ENCODE measurements at places on chromosomes 4 and X. TPM values are rescaled to one million over a fixed set of nuclear protein-coding genes. Genes with fewer than 3 reads are reported as not detected.

Gene ATP2B3
- polyA plus RNA-seq, result 0.14 TPM

Gene SLC16A2
- 32.2 TPM for polyA plus RNA-seq

Gene SLC10A6
- not detected for polyA plus RNA-seq

Gene IGSF1
- polyA plus RNA-seq, result 39.9 TPM

Gene SRPK3
- not detected for polyA plus RNA-seq

DNA sequence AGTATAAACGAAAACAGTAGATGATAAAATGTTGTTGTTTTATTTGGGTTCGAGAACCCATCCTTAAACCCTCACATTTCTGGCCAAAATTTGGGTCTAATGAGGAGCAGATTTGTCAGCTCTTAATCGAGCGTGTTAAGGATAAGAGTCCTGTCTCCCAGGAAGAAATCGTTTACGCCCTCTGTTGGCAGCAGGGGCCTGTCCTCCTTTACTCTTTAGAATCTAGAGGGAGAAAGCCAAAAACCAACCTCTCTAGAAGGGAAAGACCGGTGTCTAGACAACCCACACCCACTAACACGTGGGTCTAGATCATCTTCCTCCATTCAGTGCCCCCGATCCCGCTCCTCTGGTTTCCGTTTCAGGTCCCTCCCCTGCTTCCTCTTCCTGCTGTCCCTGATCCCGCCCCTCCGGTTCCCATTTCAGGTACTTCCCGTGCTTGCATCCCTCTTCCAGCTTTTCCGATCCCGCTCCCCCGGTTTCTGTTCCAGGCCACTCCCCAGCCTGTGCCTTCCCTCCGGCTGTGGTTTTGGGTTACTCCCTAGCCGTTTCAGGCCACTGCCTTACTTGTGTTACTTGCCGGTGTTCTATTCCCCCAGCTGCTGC lies 339.1 kb downstream of the PAPSS1 start:
- H3K36me3 ChIP-seq, result no peaks in the 10 kb centered on the region
- no peaks in the 10 kb centered on the region for H3K27me3 ChIP-seq
- no peak overlapping the region for H3K4me3 ChIP-seq
- 0 out of 2 replicates have a peak, but pooled peaks cover 2% of the 10 kb centered on the region for H3K4me1 ChIP-seq

GRCh38 chr4:154313004-154313585 lies 178.5 kb downstream of the DCHS2 start:
- no peak overlapping the region for H3K27ac ChIP-seq
- H3K36me3 ChIP-seq, result no peaks in the 10 kb centered on the region
- H3K4me3 ChIP-seq, result no peak overlapping the region
- no peaks in the 10 kb centered on the region for H3K4me1 ChIP-seq

DNA sequence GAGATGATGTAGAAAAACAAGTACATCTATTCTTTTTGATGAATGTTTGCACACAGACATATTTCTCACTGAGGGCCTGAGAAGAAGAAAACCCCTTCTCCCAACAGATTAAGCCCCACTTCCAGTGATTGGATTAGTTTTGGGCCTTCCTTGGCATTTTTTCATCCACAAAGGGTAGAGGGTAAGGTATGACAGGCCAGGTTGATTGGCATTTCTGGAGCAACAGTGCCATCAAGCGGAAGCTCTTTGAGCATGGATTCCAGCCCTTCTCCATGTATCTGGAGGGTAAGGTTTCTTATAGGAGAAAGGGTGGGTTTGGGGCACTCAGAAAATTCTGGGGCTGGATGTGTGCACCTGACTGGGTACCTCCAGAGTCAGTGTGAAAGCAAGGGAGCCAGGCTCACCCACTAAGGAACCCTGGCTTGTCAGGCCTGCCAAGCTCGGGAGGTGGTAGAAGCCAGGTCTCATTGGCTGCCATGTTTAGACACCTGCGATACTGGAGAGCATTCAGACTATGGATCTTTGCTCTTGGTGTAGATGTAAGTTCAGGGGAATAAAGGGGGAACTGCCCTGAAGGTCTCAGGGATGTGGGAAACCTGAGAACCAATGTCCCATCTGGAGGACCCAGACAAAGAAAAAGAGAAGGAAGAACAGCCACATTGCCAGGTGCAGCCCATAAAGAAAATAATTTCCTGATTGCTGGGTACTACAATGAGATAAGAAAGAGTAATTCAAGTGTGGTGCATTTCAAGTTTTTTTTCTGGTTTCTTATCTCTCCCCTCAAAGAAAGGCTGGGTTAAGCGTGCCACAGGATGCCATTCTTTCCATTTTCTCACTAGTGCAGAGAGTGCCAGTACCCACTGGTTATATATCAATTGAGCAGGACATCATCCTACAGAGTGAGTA lies 222.3 kb upstream of the AGTR2 start:
- H3K27ac ChIP-seq, result no peak overlapping the region
- H3K4me1 ChIP-seq, result no peaks in the 10 kb centered on the region
- H3K36me3 ChIP-seq, result no peaks in the 10 kb centered on the region

GRCh38 chr4:151409470-151410313 lies 716 bp downstream of the FHIP1A start:
- no peaks in the 10 kb centered on the region for H3K36me3 ChIP-seq
- H3K27me3 ChIP-seq, result no peaks in the 10 kb centered on the region
- peak overlapping the region; percentile 68 for H3K4me3 ChIP-seq
- DNase-seq, result no peak
- 0 out of 2 replicates have a peak overlapping the region, but pooled peaks have one; percentile 6 for H3K27ac ChIP-seq
- peaks cover 3% of the 10 kb centered on the region for H3K4me1 ChIP-seq

All from H1 (cell line).